ENCODE measurements at places on chromosomes 2 and 18. TPM values are rescaled to one million over a fixed set of nuclear protein-coding genes. Genes with fewer than 3 reads are reported as not detected.

Gene KATNAL2
- 2.2 TPM for total RNA-seq

Gene PNKD
- 71.4 TPM for total RNA-seq

Gene TMX3
- total RNA-seq: 17.7 TPM

Gene SERPINB12
- total RNA-seq: not detected

Gene MEP1B
- not detected for total RNA-seq

Gene PROKR1
- not detected for total RNA-seq
